Body of pancreas (tissue), 4 donors: ENCODE measurements at places on chromosomes 7 and 10. TPM values are rescaled to one million over a fixed set of nuclear protein-coding genes. Genes with fewer than 3 reads are reported as not detected.

CYP2C19 gene
- 0.78 TPM for total RNA-seq

SPDYE9 gene
- not detected for total RNA-seq

DNA sequence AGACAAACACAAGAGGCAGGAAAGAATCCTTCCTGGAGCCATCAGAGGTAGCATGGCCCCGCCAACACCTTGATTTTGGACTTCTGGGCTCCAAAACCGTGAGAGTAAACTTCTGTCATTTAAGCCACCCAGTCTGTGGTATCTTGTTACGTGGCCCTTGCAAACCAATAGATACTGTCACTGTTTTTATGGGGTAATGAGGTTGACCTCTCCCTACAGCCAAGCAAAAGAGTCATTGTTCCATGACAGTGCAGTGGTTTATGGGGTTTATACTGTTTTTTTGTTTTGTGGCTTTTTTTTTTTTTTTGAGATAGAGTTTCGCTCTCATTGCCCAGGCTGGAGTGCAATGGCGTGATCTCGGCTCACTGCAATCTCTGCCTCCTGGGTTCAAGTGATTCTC, 32.8 kb downstream of the KIAA1549 start:
- no peak for DNase-seq

DNA sequence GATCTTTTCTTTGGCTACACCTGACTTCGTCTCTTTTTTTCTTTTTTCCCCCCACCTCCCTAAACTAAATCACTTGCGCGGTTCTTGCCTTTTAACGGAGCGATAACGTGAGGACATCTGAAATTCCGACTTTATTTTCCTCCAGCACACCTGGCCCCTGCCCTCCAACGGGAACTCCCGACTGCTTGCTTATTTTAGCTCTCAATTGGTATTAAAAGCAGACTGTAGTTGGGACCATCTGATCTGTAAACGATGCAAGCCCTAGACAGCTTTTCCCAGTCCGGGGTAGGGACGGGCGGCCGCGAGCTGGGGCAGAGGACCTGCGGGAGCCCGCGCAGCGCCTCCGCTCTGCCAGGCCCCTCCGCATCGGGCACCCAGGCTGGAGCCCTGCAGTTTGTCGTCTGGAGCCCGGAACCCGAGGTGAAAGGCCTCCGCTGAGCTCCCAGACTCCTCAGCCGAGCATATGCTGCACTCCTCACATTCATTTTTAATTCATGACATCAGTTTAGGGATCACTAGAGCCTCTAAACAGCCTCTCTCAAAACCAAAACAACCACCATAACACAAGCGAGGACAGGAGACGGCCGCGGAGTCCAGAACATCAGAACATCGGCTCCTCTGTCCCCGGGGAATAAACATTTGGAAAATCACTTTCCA, 10.0 kb upstream of the EMX2 start:
- no peak for DNase-seq

GRCh38 chr7:17153536-17153935, 144.9 kb upstream of the AHR start:
- DNase-seq = no peak

RHOBTB1 gene
- total RNA-seq = 5.9 TPM

DIP2C gene
- 11.9 TPM for total RNA-seq

DNA sequence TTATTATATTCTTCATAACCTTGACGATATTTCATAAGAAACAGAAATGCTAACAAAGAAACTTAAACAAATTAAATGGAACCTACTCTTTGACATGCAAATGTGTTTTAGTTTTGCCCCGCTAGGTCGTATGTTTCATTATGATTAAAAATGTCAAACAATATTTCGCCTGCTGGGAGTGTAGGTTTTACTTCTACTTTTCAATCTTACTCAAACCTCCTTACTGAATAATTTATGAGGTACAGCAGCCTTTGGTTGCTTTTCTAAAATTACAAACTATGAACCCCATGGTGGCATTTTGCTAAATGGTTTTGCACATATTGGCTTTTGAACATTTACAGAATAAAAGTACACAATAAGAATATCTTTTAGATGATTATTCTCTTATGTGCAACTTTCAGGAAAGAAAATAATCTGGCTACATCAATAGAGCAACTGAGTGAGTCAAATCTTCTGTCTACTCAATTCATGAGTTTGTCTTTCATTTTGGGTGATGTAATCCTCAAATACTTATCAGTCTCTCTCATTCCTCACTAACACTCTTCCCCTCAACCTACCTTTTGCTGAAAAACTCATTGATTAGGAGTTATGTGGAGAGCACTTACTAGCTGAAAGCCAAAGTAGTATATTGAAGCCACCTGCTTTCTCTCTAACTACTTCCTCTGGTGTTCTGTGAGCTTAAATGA, 1226.4 kb downstream of the XPNPEP1 start:
- no peak for DNase-seq

- DNase-seq = peak; percentile 81
Measured at GRCh38 chr10:100518761-100519241, 860 bp downstream of the SEC31B start.
